ENCODE measurements at places on chromosomes 5 and 9.

DNA sequence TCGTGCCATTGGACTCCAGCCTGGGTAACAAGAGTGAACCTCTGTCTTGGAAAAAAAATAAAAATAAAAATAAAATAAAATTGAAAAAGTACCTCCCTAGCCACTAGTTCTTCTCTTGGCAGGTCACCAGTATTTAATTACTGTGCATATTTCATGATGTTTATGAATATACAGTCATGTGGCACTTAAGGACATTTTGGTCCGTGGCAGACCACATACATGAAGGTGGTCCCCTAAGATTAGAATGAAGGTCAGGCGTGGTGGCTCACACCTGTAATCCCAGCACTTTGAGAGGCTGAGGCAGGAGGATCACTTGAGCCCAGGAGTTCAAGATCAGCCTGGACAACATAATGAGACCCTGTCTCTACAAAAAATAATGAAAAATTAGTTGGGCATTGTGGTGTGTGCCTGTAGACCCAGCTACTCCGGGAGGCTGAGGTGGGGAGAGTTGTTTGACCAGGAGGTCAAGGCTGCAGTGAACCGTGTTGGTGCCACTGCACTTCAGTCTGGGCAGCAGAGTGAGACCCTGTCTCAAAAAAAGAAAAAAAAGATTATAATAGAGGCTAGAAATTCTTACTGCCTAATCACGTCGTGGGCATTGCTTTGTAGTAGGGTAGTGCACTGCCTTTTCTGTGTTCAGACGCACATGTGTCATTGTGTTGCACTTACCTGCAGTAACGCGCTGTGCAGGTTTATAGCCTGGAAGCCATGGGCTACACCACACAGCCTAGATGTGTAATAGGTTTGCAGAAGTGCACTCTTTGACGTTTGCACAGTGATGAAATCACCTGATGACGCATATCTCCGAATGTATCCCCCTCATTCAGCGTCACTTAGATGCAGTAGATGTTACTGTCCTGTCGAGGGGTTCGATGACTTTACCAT, 12.8 kb downstream of the EHMT1 start:
- no peak for DNase-seq

GRCh38 chr5:57839025-57839424, 356.4 kb upstream of the ACTBL2 start:
- no peak for DNase-seq

DNA sequence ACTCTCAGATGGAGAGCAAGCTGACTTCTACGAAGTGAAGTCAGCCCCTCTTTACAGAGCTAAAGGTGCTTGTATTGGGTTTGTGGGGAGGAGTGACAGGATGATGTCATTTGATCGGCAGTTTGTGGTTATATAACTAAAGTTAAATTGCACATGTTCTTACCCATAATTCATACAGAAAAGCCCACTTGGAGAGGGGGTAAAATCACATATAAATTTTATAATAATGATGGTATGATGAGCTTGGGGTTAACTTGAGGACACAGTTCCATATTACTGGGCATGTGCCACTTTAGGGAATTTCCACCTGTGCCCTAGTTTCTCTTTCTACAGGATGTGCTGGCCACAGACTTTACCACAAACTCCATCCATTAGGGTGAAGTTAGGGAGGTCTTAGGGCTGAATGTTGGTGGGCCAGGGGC, 1178.6 kb upstream of the CDH9 start:
- no peak for DNase-seq

GRCh38 chr9:126393876-126394275, 67.2 kb downstream of the MVB12B start:
- no peak for DNase-seq

- DNase-seq = peak; percentile 90
These were observed at the start of gene NR3C1 for GRCh38 chr5:143403593-143404415. Gene NR3C1, minus strand, starts transcription at chr5:143403686. Its CDS starts 2,847 bp downstream, at chr5:143400839.

DNA sequence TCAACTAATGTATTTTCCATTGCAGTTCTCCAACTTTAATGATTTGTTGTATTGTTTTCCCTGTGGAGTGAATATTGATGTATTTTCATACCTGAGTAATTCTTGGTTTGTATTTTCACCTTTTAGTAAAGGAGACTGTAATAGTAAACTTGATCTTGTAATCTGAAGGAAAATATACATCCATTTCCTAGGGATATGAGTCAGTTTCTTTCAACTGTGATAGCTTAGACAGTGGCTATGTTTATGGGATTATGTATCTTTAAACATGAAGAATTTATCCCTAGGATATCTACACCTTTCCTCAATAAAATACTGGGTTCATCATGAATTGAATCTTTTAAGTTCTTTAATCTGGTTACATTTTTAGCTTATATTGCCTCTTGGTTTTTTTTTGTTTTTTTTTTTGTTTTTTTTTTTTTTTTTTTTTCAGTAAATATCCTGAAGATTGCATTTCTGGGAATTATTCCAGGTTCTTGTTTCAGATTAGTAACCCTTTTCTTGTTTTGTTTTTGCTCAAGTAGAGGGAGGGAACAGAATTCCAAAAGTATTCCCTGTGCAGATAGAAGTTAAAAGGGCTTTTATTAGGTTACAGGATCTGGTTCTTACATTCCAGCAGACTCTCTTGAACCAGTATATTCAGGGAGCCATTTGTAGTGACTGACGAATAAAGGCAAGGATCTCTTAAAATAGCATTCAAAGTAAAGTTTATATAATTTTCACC, 7.1 kb downstream of the WDR36 start:
- DNase-seq = no peak

DNA sequence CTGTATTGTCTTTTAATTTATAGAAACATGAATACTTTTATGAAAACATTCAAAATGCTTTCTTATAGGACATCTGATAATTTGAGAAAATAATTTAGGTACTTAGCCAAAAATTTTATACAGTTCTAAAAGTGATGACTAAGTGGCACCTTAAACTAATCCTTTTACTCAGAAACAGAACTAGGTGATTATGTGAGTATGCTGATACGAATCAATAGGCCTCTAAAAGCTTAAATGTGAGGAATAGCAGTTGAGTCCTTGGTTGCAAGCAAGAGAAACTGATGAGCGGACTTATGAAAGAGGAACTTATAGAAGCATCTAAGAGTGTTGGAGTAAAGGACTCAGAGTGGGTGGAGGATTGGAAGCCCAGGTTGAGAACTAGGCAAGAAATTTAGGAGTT, 26.4 kb downstream of the ANXA1 start:
- DNase-seq = no peak

- DNase-seq = no peak
These were observed 170.1 kb downstream of the GABBR2 start for GRCh38 chr9:98538626-98539031.

GRCh38 chr5:108382784-108383330, 959 bp upstream of the FBXL17 start:
- DNase-seq = peak; percentile 62

DNA sequence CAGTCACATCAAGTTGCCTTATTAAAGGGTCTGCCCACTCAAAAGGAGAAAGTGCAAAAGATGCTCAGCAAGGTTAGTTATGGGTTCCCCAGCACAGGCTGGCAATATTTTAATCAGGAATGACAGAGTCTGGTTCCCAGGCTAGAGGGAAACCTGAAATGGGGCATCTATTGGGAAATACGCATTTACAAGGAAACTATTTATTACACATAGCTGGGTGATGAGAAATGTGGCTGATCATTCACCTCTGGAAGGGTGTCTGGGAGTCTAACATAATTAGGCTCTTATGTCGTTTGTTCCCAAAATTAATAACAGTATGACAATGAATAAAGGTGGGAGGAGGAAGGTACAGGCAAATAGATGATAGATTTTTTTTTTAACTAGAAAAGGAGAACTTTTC, 314.7 kb downstream of the ENC1 start:
- no peak for DNase-seq

DNA sequence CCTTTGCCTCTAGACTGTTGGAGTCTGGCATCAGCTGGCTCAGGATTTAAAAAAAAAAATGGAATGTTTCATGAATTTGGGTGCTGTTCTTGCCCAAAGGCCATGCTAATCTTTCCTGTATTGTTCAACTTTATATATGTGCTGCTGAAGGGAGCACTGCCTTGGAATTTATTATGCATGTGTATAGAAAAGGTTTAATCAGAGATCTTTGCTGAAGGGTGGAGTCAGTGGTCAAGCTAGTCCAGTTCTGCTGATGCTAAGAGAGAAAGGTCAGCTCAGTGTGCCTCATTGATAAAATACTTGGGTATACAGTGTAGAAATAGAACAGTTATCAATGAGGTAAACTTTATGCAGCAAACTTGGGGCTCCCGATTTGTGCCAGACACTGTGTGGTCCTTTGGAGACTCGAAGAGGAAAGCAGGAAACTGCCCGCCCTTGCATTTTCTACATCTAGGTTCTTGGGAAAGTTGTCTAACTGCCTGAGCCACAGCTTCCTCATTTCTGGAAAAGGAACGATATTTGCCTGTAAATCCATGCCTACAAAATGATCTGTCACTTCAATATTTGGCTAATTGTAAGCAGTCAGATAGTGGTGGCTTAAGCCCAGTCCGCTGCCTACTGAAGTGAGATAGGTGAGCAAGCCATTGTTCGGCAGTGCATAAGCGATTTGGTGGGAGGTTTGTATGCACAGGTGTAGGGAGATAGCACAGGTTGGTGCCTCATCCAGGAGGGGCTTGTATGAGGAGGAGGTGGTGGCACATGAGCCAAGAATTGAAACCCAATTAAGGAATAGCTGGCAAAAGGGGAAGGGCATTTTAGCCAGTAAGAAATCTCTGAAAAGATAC, 29.2 kb upstream of the GTF2H2C start:
- DNase-seq = no peak

DNA sequence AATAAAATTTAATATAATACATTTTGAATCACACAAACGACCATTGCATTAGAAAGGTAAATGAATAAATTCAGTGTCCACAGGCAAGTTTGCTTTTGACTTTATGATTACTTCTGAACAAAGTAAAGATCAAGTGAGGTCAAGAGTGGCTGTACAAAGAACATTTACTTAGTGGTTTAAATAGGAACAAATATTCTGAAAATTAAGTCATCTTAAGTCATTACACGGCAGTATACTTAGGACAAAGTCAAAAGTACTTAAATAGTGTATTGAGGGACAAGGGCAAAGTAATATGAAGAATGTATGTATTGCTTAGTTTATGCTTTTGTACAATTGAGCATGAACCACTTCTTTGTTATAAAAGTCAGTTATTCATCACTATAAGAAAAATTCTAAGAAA, 1511.2 kb upstream of the CDH9 start:
- no peak for DNase-seq

GRCh38 chr5:135234242-135234641, 164.8 kb downstream of the MACROH2A1 start:
- no peak for DNase-seq

GRCh38 chr9:18791074-18791473, 241.9 kb downstream of the SAXO1 start:
- no peak for DNase-seq

DNA sequence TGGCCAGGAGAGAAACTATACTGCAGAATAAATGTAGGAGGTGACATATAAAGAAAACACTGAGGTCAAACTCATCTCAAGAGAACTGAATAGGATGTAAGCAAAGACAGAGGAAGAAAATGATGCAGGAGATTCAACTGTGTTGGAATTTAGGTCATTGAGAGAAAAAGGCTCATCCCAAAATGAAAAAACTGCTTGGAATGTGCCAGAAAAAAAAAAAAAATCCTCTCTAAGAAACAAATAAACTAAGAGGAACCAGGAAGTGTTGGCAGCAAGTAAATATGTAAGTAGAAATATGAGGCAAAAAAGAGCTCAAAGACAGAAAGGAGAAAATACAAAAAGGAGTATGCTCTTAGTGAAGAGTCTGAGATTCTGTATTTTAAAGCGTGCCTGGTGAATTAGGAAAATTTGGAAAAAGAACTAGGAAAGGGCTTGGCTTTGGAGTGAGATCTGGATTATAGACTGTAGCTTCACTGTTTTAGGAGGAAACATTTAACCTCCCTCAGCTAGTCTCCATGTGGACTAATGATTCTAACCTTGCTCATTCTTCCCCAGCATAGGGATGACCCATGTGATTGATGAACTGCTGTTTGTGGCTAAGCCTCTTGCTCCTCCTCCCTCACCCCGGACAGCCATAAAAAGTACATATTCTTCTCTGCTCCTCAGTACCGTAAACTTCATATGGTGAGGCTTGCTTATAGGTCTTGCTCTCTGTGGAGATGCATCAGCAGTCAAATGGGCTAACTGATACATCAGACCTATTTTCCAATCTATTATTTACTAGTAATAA, 185.6 kb upstream of the POU5F2 start:
- DNase-seq = no peak

- DNase-seq = no peak
These were observed 362.8 kb downstream of the MRPS30 start for GRCh38 chr5:45171563-45171962.

- no peak for DNase-seq
These were observed 21.7 kb upstream of the FAT2 start for GRCh38 chr5:151612689-151613427.

GRCh38 chr5:68289498-68289897, 73.9 kb downstream of the PIK3R1 start:
- no peak for DNase-seq

GRCh38 chr5:141683596-141684141, 1.6 kb upstream of the ARAP3 start:
- DNase-seq = no peak

DNA sequence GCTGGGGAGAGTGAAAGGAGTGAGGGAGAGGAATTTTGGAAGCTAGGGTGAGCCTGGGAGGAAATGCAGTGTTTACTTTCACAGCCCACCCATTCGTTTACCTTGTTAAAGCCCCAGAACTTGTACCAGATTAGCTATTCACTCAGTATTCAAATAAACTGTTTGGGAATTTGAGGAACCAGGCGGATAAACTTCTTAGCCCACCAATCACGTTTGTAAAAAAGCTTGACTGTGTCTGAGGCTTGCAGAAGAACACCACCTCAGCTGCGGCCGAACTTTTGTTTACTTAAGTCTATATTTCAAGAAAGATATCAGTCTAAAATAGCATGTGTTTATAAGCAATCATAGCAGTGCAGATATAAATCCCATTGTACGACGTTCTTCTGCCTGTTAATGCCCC, 5.2 kb upstream of the TLE1 start:
- no peak for DNase-seq

DNA sequence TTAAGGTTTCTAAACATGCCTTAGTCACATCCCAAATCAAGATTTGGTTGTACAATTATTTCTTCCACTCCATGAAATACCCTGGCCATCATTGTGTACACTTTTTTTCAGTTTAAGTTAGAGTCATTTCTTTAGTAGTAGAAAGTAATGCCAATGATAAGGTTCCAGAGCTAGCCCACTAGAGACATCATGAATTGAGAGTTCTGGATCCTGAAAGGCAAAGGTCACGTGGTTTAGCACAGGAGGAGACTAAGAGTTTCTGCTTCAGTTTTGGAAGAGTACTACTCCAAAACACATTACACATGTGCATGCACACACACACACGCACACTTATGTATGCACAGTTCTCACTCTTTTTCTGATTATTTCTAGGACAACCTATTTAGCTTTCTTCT, 4.8 kb upstream of the SREK1 start:
- no peak for DNase-seq

- no peak for DNase-seq
These were observed 55.9 kb upstream of the PHF2 start for GRCh38 chr9:93520523-93520922.

GRCh38 chr9:127705577-127706379, 1.0 kb upstream of the CFAP157 start:
- no peak for DNase-seq
